Large intestine (tissue), 12 donors: ENCODE measurements at places on chromosomes 2 and 18. TPM values are rescaled to one million over a fixed set of nuclear protein-coding genes. Genes with fewer than 3 reads are reported as not detected.
A peak's percentile ranks its signal among the peaks of the same experiment; 100 is the strongest.

- H3K36me3 ChIP-seq, result peaks cover 23% of the 10 kb centered on the region
- H3K27me3 ChIP-seq, result no peaks in the 10 kb centered on the region
- H3K4me1 ChIP-seq, result no peaks in the 10 kb centered on the region
- H3K4me3 ChIP-seq, result no peak overlapping the region
Measured at GRCh38 chr2:32562906-32563305, 64.9 kb upstream of the TTC27 start.

GRCh38 chr2:36729067-36729466 lies 32.6 kb downstream of the VIT start:
- H3K27me3 ChIP-seq, result no peaks in the 10 kb centered on the region
- no peaks in the 10 kb centered on the region for H3K4me1 ChIP-seq
- H3K4me3 ChIP-seq, result no peak overlapping the region
- DNase-seq, result no peak
- H3K27ac ChIP-seq, result no peak overlapping the region
- no peaks in the 10 kb centered on the region for H3K36me3 ChIP-seq

UGT1A6 gene
- polyA plus RNA-seq, result 0.06 TPM

DNA sequence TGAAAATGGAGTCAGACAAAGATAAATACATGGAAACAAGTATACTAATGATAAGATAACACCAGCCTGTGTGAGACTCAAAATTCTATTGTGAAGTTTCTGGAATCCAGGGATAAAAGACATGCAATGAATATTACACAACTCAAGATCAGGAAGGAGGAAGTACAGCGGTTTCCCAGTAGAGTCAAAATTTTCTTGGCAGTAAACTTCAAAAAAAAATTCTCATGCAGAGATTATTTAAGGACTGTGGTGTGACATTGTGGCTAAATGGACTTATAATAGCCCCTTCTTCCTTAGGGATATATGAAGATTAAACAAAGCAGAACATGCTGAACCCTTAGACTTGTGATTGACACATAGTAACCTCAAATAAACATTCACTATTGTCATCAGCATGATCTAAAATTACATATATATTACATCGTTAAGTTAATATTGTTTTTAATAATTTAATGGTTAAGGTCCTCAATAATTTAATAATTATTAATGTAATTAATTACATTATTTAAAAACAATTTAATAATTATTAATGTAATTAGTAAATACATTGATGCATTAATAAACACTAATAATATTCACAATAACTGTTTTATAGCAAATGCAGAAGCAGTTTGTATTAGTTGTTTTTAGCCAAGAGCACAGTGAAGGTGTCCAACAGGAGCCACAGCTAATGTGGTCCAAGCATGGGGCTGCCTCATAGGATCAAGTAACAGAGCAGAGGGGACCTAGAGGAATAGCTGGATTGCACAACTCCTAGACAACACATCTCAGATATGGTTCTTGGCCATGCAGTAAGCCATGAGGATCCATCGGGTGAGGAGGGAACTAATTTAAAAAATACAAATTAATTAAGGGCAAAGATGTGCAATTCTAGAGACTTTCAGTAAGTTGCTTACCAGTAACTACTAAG lies 77.3 kb downstream of the POLE4 start:
- no peak overlapping the region for H3K27ac ChIP-seq
- no peak for DNase-seq
- H3K4me1 ChIP-seq, result no peaks in the 10 kb centered on the region
- no peaks in the 10 kb centered on the region for H3K36me3 ChIP-seq
- H3K27me3 ChIP-seq, result no peaks in the 10 kb centered on the region

GRCh38 chr2:239379641-239380170 lies 21.1 kb downstream of the HDAC4 start:
- no peak for DNase-seq
- no peaks in the 10 kb centered on the region for H3K36me3 ChIP-seq
- no peaks in the 10 kb centered on the region for H3K4me1 ChIP-seq
- no peaks in the 10 kb centered on the region for H3K27me3 ChIP-seq

DNA sequence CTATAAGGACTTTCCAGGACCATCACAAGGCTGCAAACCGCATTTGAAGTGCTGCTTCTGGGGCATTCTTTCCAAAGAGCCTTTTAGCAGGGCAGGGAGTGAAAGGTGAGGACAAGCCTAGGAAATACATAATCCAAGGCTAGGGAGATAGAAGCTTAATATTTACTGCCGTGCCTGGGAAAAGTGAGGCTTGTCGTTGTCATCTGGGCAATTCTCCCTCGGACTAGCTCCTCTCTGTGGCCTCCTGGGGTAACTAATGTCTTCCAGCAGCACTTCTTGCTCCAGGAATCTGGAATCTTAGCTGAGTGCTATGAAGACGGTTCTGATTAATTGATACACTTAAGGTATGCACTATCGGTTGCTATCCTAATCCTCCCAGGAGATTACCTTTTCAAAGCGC lies 69.3 kb upstream of the ATL2 start:
- peaks cover 5% of the 10 kb centered on the region for H3K4me1 ChIP-seq
- H3K27me3 ChIP-seq, result no peaks in the 10 kb centered on the region
- peak; percentile 41 for DNase-seq
- H3K4me3 ChIP-seq, result no peak overlapping the region

DNA sequence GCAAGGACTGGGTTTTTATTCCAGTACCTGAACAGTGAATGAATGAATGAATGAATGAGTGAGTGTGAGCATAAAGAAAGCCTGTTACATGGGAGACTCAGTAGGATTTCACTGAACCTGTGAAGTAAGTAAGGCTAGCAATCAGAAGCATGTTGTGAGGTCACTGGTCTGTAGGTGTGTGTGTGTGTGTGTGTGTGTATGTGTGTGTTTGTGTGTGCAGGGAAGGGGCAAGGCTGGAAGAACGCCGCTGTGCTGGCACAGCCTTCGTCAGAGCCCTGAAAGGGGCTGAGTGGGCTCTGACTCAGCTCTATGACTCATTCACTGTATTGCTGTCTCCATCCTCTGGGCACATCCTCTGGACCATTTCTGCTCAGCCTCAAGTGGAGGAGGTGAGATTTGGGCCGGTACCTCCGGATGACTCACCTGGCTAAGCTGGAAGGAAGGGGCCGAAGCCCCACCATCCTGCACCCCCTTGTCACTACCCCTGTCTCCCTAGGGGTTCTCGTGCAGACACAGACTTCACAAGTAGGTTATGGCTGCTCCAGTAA lies 51.4 kb upstream of the MRPL33 start:
- peaks cover 2% of the 10 kb centered on the region for H3K27me3 ChIP-seq
- no peak overlapping the region for H3K27ac ChIP-seq
- no peak for DNase-seq
- peaks cover 9% of the 10 kb centered on the region for H3K4me1 ChIP-seq
- no peak overlapping the region for H3K4me3 ChIP-seq

DNA sequence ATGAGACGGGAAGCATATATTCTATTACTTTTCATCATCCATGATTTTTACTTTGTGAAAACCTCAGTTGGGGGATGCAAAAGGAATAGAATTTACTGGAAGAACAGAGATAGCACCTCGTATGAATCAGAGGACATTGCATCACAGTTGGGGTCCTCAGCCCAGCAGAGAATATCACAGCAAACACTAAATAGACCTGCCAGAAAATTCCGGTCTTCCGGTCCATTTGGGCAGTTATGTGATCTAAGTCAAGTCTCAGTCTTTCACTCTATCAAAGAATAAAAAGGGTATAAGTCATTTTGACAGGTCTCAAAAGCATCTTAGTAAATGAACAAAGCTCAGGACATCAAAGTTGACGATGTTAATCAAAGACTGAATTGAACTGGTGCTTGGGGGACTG lies 1100.6 kb downstream of the DPP10 start:
- no peaks in the 10 kb centered on the region for H3K36me3 ChIP-seq
- no peak for DNase-seq
- no peak overlapping the region for H3K4me3 ChIP-seq
- no peaks in the 10 kb centered on the region for H3K4me1 ChIP-seq
- no peaks in the 10 kb centered on the region for H3K27me3 ChIP-seq

GRCh38 chr2:64936809-64937208 lies 52.4 kb upstream of the SLC1A4 start:
- no peak overlapping the region for H3K27ac ChIP-seq
- H3K4me3 ChIP-seq, result no peak overlapping the region
- H3K36me3 ChIP-seq, result no peaks in the 10 kb centered on the region

OTX1 gene
- 0.04 TPM for polyA plus RNA-seq

GRCh38 chr2:170145675-170146432 lies 32.1 kb upstream of the MYO3B start:
- no peak for DNase-seq
- H3K27me3 ChIP-seq, result no peaks in the 10 kb centered on the region
- H3K4me3 ChIP-seq, result no peak overlapping the region
- no peak overlapping the region for H3K27ac ChIP-seq

GRCh38 chr2:96400049-96401000 lies 64.8 kb downstream of the NCAPH start:
- H3K4me3 ChIP-seq, result no peak overlapping the region
- no peak for DNase-seq
- H3K27me3 ChIP-seq, result peaks cover 5% of the 10 kb centered on the region
- H3K27ac ChIP-seq, result no peak overlapping the region
- H3K4me1 ChIP-seq, result no peaks in the 10 kb centered on the region

- H3K27me3 ChIP-seq, result no peaks in the 10 kb centered on the region
- peak; percentile 64 for DNase-seq
- H3K36me3 ChIP-seq, result peaks cover 28% of the 10 kb centered on the region
Measured at GRCh38 chr2:10410001-10410822, 37.9 kb downstream of the ODC1 start.

DNA sequence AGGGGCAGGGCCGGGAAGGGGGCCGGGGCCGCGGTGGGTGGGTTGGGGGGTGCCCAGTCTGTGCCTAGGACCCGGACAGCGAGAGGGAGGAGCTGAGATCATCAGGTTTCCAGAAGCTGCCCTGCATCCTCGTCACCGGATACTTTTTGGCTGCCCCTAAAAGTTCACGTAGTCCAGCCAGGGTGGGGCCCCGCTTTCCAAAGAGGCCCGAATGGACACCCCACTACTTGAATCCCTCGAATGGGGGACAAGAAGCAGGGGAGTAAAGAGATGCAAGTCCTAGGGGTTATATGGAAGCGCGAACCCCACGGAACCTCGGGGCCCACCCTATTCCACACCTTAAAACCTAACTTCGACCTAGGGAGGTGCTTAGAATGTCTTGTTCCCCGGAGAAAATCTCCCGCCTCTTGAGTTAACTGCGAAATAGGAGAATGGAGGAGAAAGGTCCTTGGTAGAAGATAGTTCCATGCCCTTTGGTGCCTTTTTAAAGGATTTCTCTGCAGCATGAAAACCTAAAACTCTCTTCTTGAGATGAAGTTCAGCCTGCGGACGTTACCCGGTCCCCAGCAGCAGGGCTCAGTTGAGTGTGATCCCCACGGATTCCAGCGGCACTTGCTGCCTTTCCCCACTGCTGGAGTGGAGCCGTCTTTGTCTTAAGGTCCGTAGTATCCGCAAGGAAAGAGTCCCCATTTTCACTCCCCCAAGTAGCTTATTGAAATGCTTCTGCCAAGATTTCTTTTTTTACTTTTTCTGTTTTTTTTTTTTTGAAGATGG lies 2.1 kb upstream of the RNF152 start:
- H3K27me3 ChIP-seq, result peaks cover 4% of the 10 kb centered on the region
- H3K36me3 ChIP-seq, result no peaks in the 10 kb centered on the region

DNA sequence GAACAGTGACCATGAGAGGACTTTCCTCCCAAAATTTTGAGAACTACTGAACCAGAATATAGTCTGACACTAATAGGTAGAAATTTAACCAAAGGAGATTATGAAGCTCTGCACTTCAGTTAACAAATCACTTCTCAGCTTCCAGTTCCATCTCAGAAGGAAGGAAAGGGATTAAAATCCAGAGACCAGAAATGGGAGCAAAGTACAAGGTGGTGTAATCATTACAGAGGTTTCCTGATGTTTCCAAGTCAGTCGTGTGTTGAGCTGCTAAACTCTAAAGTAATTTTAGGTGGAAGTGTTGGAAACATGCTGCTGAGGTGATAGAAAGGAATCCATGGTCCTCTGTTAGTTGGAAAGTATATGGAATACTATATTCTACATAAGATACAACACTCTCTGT lies 10.8 kb downstream of the TYMS start:
- no peaks in the 10 kb centered on the region for H3K27me3 ChIP-seq
- peaks cover 49% of the 10 kb centered on the region for H3K36me3 ChIP-seq
- H3K27ac ChIP-seq, result peak overlapping the region; percentile 41
- H3K4me3 ChIP-seq, result no peak overlapping the region

DNA sequence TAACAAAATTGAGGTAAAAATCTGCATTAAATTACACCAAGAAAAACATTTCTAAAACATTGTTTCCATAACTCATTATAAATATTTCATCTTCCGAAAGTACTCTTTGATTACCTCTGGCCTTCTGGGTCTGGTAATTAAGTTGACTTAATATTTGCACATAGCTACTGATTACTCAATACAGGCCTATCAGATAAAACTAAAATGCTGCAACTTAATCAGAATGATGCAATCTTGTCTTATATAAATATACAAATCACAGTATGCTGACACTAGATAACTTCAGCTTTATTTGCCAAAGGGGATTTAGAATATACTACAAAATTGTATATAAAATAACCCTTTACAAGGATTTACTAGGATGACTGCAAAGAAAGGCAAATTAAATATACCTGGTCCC lies 49.3 kb downstream of the SLC35F5 start:
- H3K4me1 ChIP-seq, result peaks cover 18% of the 10 kb centered on the region
- no peak overlapping the region for H3K27ac ChIP-seq
- no peak overlapping the region for H3K4me3 ChIP-seq
- H3K36me3 ChIP-seq, result no peaks in the 10 kb centered on the region
